ENCODE measurements at places on chromosomes 1 and 21.
A peak's percentile ranks its signal among the peaks of the same experiment; 100 is the strongest.

DNA sequence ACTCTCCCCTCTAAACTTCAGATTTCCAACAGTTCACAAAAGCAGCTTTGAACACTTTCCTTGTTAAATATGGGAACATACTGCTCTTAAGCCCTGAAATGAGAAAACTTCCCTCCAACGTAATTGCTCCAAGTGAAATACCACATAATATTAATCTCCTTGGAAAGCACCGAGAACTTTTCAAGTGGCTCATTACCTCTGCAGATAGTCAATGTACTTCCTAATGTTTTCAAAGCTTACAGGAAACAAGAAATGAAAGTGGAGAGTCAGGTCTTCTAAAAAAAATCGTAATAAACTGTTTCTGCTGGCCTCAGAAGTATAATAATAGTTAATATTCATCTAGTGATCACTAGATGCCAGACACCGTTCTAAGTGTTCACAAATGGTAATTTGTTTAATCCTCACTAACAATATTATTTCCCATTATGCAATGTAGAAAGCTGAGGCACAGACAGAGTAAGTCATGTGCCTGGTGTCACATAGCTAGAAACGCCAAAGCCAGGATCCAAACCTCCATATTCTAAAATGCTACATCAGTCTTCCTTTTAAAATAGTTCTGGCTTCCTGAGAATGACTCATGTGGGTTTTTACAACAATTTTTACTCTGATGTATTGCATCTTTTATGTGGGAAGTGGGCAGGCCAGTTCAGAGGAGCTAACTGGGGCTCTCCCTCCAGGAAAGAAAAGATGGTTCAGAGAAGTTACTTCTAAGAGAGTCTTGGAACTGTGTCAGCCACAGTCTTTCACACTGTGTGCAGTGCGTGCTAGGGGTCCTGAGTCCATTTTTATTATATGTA, 177.2 kb downstream of the PLPPR4 start:
- no peak for DNase-seq

DNA sequence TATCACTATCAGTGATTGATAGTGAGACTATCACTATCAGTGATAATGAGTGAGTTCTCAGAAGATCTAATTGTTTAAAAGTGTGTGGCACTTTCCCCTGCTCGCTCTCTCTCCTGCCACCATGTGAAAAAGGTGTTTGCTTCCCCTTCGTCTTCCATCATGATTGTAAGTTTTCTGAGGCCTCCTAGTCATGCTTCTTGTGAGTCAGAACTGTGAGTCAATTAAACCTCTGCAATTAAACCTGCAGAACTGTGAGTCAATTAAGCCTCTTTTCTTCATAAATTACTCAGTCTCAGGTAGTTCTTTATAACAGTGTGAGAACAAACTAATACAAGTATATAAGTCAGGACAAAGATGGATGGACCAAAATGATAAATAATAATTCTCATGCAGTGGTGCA, 7.0 kb upstream of the IL23R start:
- DNase-seq: no peak

GRCh38 chr1:201190005-201190404, 619 bp upstream of the IGFN1 start:
- no peak for DNase-seq

GRCh38 chr1:34113887-34114286, 51.1 kb downstream of the CSMD2 start:
- peak; percentile 8 for DNase-seq

DNA sequence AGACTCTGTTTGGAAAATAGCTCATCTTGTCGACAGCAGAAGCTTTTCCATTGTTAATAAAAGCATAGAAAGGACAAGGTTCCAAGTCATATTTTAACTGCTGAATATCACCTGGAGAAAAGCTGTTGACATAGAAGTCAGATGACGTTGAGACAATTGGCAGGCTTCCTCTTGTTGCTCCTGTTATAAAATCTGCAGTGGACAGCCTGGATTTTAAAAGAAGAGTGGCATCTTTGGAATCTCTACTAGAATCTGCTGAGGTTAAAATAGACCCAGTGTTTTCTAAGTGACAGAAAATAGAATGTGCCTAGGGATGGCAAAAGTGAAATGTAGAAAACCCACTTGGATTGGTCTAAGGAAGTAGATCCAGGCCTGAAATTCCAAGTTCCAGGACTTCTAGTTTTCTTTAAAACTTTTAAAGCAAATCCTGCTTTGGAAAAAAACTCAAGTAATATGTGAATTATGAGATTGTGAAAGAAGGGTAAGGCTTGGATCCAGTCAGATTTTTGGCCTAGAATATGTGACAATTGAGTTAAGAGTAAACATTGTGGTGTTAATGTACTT, 53.6 kb upstream of the NEXN start:
- peak; percentile 87 for DNase-seq

DNA sequence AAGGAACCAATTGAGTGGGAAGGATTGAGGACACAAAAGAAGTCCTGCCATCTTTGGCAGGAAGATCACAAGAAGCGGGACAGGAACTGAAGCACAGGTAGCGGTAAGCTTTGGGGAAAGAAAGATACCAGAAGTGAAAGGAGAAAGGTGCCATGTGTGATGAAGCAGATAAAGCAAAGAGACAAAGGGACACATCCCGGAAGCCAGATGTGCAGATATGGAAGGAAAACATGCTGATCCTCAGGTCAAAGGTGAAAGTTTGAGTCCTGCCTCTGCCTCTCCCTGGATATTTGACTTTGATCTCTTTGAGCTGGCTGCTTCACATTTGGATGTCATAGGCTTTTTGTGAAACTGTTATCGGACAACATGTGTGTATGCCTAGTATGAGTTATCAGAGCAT, 34.0 kb downstream of the ACP6 start:
- DNase-seq: no peak

- peak; percentile 83 for DNase-seq
These were observed 41.9 kb downstream of the HIVEP3 start for GRCh38 chr1:41876576-41877445.

- no peak for DNase-seq
These were observed 104.2 kb upstream of the ADAMTS5 start for GRCh38 chr21:27070861-27071670.

DNA sequence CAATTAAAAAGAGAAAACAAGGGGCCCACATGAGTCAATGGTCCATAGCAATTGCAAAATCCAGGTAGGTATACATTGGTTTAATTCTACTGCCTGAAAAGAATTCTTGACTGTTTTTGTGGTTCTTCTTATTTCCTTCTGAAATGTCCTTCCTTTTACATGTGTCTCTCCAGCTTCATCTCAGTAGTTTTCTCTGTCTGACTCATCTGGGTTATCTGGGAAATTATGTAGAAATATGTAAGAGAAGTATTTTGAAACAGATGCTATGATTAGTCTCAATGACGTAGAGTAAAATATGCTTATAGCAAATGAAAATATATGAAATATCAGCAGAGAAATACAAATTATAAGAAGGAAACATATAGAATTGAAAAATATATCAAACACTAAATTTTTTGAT, 953.2 kb downstream of the BRINP3 start:
- DNase-seq: no peak

GRCh38 chr1:172658871-172659453, at the start of gene FASLG:
FASLG (plus strand) TSS chr1:172659103; CDS start chr1:172659202, 99 bp downstream.
- no peak for DNase-seq

GRCh38 chr1:241990040-241990439, 8.9 kb downstream of the MAP1LC3C start:
- DNase-seq: peak; percentile 95

DNA sequence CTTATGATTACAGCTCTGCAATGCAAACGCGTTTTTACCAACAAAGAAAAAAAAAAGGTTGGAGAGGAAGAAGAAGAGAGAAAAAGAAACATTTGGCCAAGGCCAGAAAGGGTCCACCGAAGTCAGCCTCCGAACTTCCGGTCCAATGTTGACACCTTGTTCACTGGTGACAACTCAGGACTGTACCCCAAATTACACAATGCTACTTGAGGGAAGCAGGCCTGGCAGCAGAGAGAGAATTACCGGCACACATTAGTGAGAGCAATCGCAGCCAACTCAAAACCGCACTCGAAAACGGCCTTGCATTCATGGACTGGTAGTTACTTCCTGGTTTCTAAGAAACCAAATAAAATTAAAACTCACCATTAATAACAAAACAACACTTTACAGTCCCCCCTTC, 652.5 kb downstream of the KIF26B start:
- no peak for DNase-seq

DNA sequence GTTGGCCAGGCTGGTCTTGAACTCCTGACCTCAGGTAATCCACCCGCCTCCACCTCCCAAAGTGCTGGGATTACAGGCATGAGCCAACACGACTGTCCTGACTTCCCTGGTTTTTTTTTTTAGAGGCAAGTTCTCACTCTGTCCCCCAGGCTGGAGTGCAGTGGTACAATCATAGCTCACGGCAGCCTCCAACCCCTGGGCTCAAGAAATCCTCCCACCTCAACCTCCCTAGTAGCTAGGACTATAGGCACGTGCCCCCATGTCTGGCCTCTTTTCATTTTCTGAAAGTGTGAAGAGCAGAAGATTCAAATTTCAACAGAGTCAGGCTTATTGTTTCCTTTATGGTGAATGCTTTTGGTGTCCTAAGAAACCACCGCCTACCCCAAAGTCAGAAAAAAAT, 21.7 kb upstream of the SOX13 start:
- no peak for DNase-seq

- no peak for DNase-seq
These were observed 498.3 kb downstream of the NPHP4 start for GRCh38 chr1:5493851-5494311.

DNA sequence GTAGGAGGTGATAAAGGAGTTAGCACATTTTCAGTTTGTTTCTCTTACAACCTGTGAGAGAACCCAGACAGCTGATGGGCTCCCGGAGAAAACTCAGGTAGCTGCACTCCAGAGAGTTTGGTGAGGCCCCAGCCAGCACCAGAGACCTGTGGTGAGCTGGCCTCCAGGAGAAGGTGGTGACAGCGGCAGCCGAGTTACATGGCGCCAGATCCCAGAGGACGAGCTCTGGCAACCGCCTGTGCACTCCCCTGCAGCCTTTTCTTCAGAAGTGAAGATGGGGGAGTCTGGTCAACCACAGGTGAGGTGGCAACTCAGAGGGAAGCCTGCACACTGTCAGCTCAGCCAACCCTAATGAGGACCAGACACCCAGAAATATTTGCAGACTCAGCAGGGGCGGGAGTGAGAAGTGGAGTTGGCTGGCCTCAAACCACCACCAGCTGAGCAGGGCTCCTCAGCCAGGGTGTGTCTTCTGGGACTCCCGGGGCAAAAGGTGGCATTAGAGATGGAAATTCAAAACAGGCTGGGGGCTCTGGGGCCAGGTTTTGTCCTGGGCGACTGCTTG, 209.7 kb downstream of the SETD4 start:
- DNase-seq: no peak

DNA sequence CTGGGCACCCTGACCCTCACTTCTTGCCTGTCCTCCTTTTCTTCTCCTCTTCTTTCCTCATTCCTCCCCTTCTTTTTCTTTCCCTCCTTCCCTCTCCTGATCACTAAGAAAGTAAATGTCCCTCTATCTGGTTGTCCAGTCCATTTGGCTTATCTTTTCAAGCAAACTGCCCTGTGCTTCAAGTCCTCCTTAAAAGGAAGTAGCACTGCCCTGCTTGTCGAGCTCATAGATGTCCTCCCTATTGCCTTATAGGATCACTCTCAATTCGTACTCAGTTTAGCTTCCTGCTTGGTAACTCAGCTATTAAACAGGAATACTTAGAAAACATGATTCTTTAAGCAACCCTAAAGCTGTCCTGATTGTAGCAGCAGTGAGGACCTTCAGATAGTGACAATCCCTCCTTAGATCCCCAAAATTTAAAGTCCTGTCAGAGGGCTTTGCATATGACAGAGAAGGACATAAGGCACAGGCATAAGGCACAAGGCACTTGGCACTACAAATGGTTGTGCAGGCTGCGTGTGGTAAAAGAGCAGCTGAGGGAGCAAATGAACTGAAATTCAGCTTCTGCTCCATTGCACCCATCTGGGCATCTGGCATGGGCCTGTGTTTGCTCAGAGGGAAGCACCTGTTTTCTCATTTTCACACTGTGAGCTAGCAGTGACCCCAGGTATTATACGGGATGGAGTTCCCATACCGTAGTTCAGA, 26.1 kb upstream of the SLAMF6 start:
- DNase-seq: no peak

- no peak for DNase-seq
These were observed 134.3 kb downstream of the IGSF21 start for GRCh38 chr1:18241891-18242290.

DNA sequence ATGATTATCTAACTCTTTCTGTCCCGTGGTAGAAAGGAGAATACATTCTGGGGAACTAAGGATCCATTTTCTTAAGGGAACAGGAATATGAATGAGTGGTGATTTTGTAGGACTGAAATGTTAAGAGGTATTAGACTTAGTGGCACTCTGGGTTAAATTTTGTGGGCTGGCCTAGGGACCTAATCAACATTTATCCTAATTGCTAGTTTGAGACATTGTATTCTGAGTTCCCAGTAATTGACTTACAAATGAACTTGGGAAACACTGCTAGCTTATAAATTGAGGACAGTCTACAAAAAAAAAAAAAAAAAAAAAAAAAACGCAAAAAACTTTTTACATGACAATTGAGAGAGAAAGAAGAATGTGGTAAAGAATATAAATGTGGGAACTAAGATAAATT, 136.6 kb upstream of the ZP4 start:
- DNase-seq: no peak

- peak; percentile 70 for DNase-seq
These were observed 430 bp downstream of the RBM15 start for GRCh38 chr1:110339407-110340206.

- peak; percentile 57 for DNase-seq
These were observed at the start of gene KCNK2 for GRCh38 chr1:215082532-215083382. KCNK2 (plus strand) TSS chr1:215082737; CDS start chr1:215083386, 649 bp downstream.

DNA sequence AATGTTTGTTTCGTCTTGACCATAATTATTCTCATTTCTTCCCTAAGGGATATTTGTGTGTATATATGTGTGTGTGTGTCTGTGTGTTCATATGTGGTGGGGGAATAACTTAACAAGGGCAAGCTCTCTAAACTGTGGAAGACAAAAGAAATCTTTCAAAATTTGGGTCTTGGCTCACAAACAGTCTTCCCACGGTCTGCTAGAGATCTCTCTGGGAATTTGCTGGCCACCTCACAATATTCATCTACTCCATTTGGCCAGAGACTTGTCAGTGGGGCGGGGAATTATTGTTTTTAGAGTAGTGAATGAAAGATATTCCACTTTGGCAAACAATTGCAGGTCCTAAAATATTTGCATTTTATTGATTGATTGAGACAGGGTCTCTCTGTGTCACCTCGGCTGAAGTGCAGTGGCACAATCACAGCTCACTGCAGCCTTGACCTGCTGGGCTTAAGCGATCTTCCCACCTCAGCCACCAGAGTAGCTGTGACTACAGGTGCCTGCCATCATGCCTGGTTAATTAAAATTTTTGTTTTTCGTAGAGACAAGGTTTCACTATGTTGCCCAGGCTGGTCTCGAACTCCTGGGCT, 8.0 kb upstream of the EIF2B3 start:
- peak; percentile 24 for DNase-seq

- peak; percentile 46 for DNase-seq
These were observed 974 bp upstream of the FNBP1L start for GRCh38 chr1:93446837-93447451.

DNA sequence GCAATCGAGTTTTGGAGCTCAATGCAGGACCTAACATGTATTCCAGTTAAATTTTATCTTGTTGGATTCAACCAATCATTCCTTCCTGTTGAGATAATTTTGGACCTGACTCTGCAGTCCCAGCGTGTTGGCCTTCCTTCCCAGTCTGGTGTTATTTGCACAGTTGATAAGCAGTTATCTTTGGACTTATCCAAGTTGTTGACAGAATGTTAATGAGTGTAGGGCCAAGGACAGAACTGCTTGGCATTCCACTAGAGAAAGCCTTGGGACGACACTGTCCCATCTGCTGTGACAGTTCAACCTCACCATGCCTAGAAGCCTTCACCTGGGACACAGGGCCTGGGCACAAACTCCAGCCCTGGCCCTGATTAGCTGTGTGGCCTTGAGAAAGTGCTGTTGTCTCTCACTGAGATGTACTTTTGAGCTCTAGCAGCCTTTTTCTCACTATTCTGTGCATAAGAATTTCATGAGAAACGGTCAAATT, 104.1 kb upstream of the SLC25A33 start:
- no peak for DNase-seq

Data from tongue (tissue), 3 donors.